ENCODE measurements at places on chromosomes 16 and 17.

DNA sequence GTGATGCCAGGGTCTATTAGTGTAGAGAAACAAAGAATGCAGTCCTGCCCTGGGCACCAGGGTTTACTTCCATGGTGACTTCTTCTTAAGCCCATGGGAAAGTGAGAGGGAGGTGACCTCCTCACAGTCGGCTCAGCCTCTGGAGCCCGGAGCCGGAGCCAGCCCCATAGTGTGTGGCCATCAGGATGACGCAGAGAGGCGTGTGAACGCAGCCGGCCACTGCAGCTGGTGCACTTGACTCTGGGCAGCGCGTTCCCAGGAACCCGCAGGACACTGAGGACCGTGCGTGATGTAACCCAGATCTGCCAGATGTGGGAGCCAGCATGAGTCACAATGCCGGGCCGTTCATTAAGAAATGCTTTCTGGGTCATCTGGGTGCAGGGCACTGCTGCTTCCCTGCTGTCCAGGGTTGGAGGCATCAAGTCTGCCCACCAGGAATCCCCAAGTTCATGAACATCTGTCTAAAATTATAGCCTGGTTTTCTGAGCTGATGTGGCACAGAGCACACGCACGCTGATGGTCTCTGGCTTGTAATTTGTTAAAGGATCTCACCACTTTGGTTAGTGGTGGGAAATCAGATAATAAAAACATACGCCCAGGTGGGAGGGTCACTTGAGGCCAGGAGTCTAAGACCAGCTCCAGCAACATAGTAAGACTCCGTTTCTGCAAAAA lies 114.1 kb downstream of the PITPNC1 start:
- no peak for DNase-seq

- no peak for DNase-seq
Observed at GRCh38 chr16:81842564-81843242, 63.6 kb downstream of the PLCG2 start.

DNA sequence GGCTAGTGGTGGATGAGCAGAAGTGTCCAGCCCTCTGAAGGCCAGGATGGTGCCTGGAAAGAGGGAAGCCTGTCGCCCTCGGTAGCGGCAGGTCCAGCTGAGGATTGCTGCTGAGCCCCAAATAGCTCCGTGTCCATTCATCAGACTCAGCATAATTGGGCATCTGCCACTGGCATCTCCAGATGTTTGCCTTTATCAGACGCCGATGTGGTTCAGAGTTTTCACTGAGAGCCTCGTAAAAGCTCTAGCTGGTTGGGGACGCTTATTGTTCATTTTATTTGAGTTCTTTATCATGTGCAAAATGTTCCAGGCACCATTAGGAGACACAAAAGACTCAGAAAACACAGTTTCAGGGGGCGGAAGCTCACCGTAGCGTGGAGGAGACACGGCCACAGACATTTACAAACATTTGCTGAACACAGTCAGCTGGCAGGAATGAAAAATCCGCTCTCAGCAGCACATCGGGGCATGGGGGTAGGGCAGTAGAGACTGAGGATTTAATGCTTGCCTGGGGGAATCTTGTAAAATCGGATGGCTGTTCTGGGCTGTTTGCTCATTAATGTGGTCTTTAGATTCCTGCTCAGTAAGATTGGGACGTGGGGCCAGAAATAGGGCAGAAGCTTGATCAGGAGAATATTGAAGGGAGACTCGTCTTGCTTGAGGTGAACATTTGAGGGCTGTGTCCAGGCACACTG lies 41.7 kb downstream of the SMPD3 start:
- no peak for DNase-seq

DNA sequence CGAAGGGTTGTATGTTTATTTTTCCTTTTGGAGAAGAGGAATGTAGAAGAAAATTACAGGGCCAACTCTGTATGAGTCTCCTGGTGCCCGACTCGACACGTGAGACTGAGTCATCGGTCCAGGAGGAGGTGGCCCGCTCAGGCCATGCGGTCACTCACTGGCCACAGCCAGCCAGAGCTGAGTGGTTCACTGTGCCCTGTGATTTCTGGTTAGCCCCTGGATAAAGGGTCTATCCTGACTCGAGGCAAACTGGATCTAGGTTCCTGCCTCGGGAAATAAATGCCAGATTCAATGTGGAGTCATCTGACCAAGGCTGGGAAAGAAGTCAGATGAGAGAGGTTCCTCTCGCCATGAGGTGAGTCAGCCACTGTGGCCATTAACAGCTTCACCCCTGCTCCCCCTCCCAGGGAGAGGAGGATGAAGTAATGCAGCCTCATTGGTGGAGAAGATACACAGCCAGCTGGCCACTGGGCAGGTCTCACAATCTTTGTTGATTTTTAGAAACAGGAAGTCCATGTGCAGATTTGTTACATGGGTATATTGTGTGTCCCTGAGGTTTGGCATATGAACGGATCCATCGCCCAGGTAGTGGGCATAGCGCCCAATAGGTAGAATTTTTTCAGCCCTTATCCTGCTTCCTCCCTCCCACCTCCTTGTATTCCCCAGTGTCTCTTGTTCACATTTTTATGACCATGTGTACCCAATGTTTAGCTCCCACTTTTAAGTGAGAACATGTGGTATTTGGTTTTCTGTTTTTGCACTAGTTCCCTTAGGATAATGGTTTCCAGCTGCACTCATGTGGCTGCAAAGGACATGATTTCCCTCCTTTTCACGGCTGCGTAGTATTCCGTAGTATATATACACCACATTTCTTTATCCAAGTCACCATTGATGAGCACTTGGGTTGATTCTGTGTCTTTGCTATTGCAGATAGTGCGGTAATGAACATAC lies 21.7 kb upstream of the USP36 start:
- DNase-seq, result no peak

- no peak for DNase-seq
Observed at GRCh38 chr16:66468321-66468965, 41.3 kb downstream of the BEAN1 start.

Measured in NCI-H1048 (cell line).